ENCODE measurements at places on chromosomes 5 and 9.
A peak's percentile ranks its signal among the peaks of the same experiment; 100 is the strongest.

GRCh38 chr9:1726993-1727759 lies 288.0 kb upstream of the SMARCA2 start:
- no peak overlapping the region for H3K4me3 ChIP-seq
- no peak for DNase-seq
- H3K27ac ChIP-seq = no peak overlapping the region
- no peaks in the 10 kb centered on the region for H3K36me3 ChIP-seq
- H3K27me3 ChIP-seq = no peaks in the 10 kb centered on the region
- no peaks in the 10 kb centered on the region for H3K4me1 ChIP-seq

GRCh38 chr5:130234816-130235215 lies 330.6 kb downstream of the CHSY3 start:
- DNase-seq = no peak
- no peaks in the 10 kb centered on the region for H3K27me3 ChIP-seq
- H3K4me1 ChIP-seq = no peaks in the 10 kb centered on the region
- no peak overlapping the region for H3K27ac ChIP-seq
- H3K36me3 ChIP-seq = no peaks in the 10 kb centered on the region

- no peaks in the 10 kb centered on the region for H3K27me3 ChIP-seq
- H3K4me3 ChIP-seq = no peak overlapping the region
- no peaks in the 10 kb centered on the region for H3K4me1 ChIP-seq
- no peak for DNase-seq
These were observed 287.9 kb upstream of the ZNF608 start for GRCh38 chr5:125034331-125034730.

GRCh38 chr9:20355022-20355421 lies 267.3 kb downstream of the MLLT3 start:
- H3K27me3 ChIP-seq = no peaks in the 10 kb centered on the region
- H3K36me3 ChIP-seq = no peaks in the 10 kb centered on the region
- no peak for DNase-seq
- peaks cover 24% of the 10 kb centered on the region for H3K4me1 ChIP-seq
- H3K27ac ChIP-seq = no peak overlapping the region

DNA sequence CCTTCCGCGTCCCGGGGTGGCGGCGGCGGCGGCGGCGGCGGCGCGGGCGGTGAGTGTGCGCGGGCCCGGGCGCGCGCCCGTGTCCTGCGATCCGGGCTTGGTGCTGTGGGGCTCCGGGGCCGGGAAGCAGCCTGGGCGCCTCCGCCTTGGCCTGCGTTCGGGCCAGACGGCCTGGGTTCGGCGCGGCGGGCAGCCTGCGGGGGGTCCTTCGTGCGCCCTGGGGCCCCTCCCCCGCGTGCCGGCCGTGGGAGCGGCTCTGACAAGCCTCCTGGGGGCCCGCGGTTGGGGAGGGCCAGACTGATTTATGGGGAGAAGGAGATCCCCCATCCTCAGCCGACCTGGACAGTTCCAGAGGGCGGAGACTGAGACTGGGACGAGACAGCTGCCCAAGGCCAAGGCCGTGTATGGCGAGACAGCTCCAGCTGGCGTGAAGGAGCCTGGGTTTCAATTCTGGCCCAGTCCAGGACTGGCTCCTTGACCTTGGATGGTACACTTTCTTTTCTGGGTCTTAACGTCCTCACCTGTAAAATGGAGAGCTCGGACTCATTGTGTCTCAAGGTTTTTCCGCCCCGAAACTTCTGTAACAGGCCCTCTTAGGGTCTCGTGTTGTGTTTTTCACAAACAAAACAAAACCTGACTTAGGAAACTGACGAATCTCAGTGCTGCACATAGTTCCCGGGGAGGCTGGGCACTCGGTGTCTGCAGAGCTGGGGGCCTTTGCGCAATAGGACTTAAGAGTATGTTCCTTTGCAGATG lies 603 bp downstream of the TMEM268 start:
- H3K36me3 ChIP-seq = no peaks in the 10 kb centered on the region
- H3K27ac ChIP-seq = peak overlapping the region; percentile 80
- H3K27me3 ChIP-seq = no peaks in the 10 kb centered on the region
- H3K4me1 ChIP-seq = peaks cover 8% of the 10 kb centered on the region
- H3K4me3 ChIP-seq = peak overlapping the region; percentile 72
- peak; percentile 71 for DNase-seq

- no peak overlapping the region for H3K27ac ChIP-seq
- H3K4me1 ChIP-seq = no peaks in the 10 kb centered on the region
- H3K36me3 ChIP-seq = no peaks in the 10 kb centered on the region
- H3K27me3 ChIP-seq = no peaks in the 10 kb centered on the region
- no peak for DNase-seq
These were observed 109.1 kb downstream of the INIP start for GRCh38 chr9:112608851-112609250.

GRCh38 chr5:139841549-139841948 lies 45.9 kb downstream of the PSD2 start:
- H3K4me3 ChIP-seq = no peak overlapping the region
- H3K36me3 ChIP-seq = no peaks in the 10 kb centered on the region
- peaks cover 1% of the 10 kb centered on the region for H3K4me1 ChIP-seq
- DNase-seq = no peak
- no peak overlapping the region for H3K27ac ChIP-seq

DNA sequence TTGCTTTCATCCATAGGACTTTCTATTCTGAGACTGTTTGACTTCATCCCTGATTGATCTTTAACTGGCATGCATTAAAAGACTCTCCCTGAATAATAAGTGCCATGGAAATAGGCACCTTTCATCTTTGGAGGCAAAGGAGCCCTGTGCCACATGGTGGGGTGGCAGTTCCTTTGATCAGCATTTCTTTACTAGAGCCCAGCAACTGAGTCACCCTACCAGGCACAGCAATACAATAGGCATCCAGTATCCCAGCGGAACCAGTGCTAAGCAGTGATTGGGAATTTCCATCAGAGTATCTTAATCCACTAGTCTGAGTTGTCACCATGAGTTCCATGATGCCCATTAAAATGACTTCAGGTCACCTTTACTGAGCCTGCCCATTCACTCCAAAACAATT lies 476.1 kb upstream of the MPDZ start:
- peaks cover 2% of the 10 kb centered on the region for H3K27me3 ChIP-seq
- H3K4me3 ChIP-seq = no peak overlapping the region
- no peak overlapping the region for H3K27ac ChIP-seq
- no peaks in the 10 kb centered on the region for H3K4me1 ChIP-seq
- DNase-seq = no peak

DNA sequence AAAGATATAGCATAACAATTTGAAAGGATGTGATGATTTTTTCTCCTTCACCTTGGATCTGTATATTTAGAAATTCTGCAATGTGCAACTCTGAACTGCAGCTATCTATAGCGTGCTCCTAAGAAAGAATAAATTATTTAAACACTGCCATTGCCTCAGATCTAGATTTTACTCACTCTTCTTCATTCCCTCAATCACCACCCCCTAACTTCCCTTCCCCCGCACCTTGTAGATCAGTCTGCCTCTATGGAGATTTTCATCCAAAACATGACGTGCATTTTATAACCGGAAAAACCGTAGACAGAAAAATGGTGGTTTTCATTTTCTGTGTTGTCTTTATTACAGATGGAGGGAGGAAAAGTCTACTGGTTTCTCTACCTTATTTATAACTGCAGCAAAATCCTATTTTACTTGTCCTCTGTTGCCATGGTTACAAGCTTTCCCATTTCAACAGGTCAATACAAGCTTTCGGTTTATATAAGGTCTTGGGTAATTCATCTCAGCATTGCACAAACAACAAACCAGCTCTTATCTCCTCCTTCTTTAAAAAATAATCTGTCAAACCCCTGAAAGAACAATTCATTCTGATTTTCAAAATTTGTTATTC lies 480.0 kb downstream of the TAF11L14 start:
- H3K27me3 ChIP-seq = no peaks in the 10 kb centered on the region
- no peak for DNase-seq
- H3K36me3 ChIP-seq = no peaks in the 10 kb centered on the region
- no peaks in the 10 kb centered on the region for H3K4me1 ChIP-seq

GRCh38 chr5:122385286-122385685 lies 73.2 kb downstream of the SNCAIP start:
- no peak overlapping the region for H3K27ac ChIP-seq
- no peaks in the 10 kb centered on the region for H3K4me1 ChIP-seq
- H3K36me3 ChIP-seq = no peaks in the 10 kb centered on the region
- DNase-seq = no peak
- no peak overlapping the region for H3K4me3 ChIP-seq

DNA sequence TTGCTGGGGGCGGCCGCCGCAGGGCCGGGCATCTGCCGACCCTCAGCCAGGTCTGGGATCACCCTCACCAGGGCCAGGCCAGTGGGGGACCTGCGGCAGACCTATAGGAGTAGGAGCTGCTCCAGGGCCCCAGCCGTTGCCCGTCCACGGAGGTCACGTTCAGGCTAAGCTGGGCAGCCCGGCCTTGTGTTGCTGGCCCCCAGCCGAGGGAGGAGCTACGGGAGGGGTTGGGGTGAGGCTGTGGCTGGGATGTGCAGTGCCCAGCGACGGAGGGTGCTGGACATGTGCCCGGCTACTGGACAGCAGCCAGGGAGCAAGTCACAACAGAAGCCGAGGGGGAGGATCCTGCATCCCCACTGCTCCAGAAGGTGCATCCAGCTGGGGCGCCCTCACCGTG lies 39.6 kb upstream of the SLC6A19 start:
- H3K36me3 ChIP-seq = no peaks in the 10 kb centered on the region
- H3K27ac ChIP-seq = no peak overlapping the region
- no peak for DNase-seq
- no peaks in the 10 kb centered on the region for H3K27me3 ChIP-seq
- H3K4me1 ChIP-seq = no peaks in the 10 kb centered on the region
- H3K4me3 ChIP-seq = no peak overlapping the region

DNA sequence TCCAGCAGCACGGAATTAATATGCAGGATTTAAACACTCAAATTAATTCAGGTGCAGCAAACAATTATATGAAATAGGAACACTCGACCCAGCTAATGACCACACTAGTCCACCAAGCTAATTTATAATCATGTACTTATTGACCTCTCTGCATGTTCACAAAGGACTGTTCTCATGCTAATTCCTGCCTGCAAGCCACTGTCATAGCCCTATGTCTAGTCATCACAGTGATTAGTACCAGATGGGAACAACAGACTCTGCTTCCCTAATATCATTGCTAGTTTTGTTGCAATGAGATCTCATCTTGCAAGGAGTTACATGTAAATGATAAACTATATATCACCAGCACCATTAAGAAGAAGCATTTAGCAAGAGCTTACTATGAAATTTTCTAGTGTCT lies 553.0 kb upstream of the GRAMD2B start:
- no peaks in the 10 kb centered on the region for H3K36me3 ChIP-seq
- no peak for DNase-seq
- no peaks in the 10 kb centered on the region for H3K4me1 ChIP-seq

DNA sequence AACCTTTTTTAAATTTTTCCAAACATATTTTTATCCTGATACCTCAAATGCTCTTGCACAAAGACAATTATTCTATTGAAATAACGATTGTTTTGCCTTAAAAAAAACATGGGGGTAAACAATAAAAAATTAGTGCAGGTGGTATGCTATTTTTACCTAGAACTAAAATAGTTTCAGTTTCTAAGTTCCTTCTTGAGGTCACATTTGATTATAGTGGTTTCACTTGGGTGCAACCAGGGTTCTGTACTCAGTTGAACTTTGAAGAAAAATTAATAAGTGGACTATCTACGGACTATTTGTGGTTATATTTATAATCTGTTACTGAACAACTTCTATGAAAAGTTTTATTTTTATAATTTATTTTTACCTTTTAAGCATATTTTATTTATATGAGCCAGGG lies 387.1 kb upstream of the IZUMO3 start:
- no peak overlapping the region for H3K4me3 ChIP-seq
- DNase-seq = no peak
- no peak overlapping the region for H3K27ac ChIP-seq
- H3K27me3 ChIP-seq = no peaks in the 10 kb centered on the region
- no peaks in the 10 kb centered on the region for H3K4me1 ChIP-seq

GRCh38 chr5:5721881-5722280 lies 299.4 kb downstream of the ICE1 start:
- no peaks in the 10 kb centered on the region for H3K27me3 ChIP-seq
- no peaks in the 10 kb centered on the region for H3K4me1 ChIP-seq
- no peak overlapping the region for H3K27ac ChIP-seq
- DNase-seq = no peak

DNA sequence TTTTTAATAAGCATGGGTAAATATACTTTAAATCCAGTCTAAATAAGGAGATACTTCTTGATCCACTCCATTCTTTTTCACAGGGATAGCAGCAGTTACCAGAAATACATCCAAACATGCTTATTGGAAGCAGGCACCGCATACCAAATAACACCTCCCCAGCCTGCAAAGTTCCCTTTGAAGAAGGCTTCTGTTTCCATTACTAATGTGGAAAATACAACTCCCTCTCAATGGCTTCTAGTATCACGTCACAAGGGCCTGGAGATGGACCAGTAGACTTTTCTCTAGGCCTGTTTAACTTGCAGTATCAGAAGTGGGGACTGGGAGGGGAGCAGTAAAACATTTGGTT lies 20.8 kb downstream of the TMEM245 start:
- H3K4me3 ChIP-seq = peak overlapping the region; percentile 6
- no peaks in the 10 kb centered on the region for H3K27me3 ChIP-seq
- H3K27ac ChIP-seq = peak overlapping the region; percentile 76
- DNase-seq = no peak
- peaks cover 14% of the 10 kb centered on the region for H3K36me3 ChIP-seq

GRCh38 chr5:179427032-179427675 lies 81.9 kb upstream of the ADAMTS2 start:
- no peaks in the 10 kb centered on the region for H3K4me1 ChIP-seq
- H3K4me3 ChIP-seq = no peak overlapping the region
- no peak for DNase-seq
- no peaks in the 10 kb centered on the region for H3K27me3 ChIP-seq

DNA sequence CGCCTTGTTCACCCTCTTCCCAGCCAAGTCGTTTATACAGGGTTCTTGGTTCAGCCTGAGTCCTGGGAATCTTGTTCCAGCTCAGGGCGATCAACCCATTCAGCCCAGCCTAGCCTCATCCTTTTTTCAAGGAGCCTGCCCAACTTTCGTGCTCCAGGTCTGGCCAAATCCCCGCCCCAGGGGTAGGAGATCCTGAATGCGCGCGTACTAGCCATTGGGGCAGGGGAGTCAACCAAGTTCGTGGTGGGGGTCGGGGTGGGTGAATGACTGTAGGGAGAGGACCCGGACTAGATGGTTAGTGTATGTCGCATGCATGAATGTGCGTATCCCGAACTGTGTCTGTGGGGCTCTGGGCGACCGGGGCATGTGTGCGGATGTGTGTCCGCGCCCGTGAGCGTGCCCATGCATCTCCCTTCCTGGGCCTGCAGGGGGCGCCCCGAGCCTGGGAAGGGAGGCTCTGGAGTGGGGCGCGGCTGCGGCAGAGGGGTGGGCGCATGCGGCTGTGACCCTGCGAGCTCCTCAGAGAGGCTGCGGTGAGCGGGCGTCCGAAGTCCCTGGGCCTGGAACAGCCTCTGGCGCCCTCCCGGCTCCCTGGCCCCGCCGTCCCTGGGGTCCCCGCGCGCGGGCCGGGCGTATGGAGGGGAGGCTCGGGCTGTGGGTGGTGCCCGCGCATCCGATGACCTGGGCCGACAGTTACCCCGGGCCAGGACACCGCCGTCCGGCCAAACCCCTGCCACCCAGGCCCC lies 8.7 kb downstream of the CCL21 start:
- H3K27me3 ChIP-seq = no peaks in the 10 kb centered on the region
- H3K4me1 ChIP-seq = no peaks in the 10 kb centered on the region
- H3K27ac ChIP-seq = peak overlapping the region; percentile 3
- peak; percentile 81 for DNase-seq
- H3K36me3 ChIP-seq = no peaks in the 10 kb centered on the region
